ENCODE measurements at places on chromosomes 1 and 21. TPM values are rescaled to one million over a fixed set of nuclear protein-coding genes. Genes with fewer than 3 reads are reported as not detected.

Gene CAMSAP2
- total RNA-seq: 41.4 TPM

Gene MFSD2A
- 0.45 TPM for total RNA-seq

Gene AQP10
- 0.28 TPM for total RNA-seq

Gene CFAP141
- not detected for total RNA-seq

Gene RAVER2
- 18.2 TPM for total RNA-seq

Gene ERICH3
- not detected for total RNA-seq

Gene LAMC1
- 115 TPM for total RNA-seq

All from heart right ventricle (tissue), 16 donors.